ENCODE measurements at places on chromosomes 2 and 18. TPM values are rescaled to one million over a fixed set of nuclear protein-coding genes. Genes with fewer than 3 reads are reported as not detected.

- no peak for DNase-seq
Observed at GRCh38 chr2:60560734-60561644, 7.5 kb upstream of the BCL11A start.

DNA sequence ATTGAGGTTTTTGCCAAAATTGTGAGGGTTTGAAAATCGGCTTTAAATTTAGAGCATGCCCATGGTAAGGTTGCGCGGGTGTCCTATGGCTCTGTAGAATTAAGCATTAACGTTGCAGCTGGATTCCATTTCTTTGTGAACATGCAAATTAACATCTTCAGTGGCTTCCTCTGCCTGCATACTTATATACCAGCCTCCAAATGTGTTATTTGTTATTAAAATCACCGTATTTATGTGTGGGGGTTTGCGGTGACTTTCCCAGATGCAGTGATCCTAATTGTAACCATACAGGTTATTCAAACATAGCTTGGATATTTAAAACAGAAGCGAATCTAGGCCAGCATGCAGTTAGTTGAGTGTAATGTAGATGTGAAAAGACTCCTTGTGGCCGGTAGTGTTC, 80.2 kb downstream of the TGOLN2 start:
- DNase-seq: no peak

DNA sequence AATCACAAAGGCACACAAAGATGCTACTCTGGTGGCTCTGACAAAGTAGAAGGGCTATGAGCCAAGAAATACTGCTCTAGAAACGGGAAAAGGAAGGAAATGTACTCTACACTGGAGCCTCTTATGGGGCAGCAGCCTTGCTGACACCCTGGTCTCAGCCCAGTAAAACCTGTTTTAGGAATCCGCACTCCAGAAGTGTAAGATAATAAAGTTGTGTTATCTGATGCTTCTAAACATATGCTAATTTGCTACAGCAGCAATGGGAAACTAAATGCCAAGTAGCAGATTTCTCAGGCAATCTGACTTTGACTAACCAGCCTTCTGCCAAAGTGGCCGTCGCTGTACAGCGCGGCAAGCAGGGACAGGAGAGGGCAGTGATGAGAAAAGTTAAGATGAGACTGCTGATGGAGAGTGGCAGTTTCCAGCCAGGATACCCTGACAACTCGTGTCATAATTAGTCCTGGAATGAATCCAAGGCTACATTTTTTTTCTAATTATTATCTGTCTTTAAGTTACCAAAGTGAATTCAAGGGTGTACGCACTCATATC, 99.0 kb downstream of the NETO1 start:
- no peak for DNase-seq

GRCh38 chr2:211391189-211391567, 834.8 kb downstream of the CPS1 start:
- DNase-seq: no peak

DNA sequence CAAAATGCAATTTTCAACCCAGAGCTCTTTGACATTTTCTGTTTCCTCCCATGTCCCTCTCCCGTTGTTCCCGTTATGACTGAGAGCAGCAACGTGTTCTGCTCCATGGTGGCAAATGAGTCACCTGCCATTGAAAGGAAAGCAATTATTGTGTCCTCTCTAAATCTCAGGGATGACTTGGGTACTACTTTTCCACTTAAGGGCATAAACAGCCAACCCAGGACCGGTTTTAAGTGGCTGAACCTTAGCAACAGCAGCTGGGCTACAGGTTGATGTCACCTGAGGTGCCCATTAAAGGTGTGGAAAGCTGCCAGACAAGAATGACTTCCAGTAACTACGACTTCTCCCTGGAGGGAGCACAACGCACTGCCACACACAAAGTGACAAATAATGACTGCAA, 236.8 kb downstream of the NCKAP5 start:
- DNase-seq: no peak

GRCh38 chr18:6784046-6784445, 54.5 kb downstream of the ARHGAP28 start:
- DNase-seq: no peak

GRCh38 chr2:219947575-219947974, 320.1 kb downstream of the SLC4A3 start:
- DNase-seq: no peak

DNA sequence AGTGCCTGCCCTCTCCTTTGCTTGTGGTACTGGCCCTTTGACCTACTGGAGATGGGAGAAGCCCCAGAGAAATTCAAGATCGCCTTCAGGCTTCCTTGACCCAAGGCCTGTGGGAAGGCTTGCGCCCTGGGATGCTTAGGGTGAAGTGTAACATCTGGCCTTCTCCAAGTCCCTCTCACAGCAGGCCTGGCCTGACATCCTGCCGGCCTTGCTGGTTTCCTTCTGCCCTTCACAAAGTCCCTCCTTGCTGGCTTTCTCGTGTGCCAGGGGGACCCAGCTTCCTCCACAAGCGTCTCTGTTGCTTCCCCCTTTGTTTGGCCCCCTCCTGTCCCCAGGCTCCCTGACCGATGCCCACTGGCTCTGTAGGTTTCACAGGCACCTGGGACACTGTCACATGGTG, 26.4 kb downstream of the TCF7L1 start:
- no peak for DNase-seq

DNA sequence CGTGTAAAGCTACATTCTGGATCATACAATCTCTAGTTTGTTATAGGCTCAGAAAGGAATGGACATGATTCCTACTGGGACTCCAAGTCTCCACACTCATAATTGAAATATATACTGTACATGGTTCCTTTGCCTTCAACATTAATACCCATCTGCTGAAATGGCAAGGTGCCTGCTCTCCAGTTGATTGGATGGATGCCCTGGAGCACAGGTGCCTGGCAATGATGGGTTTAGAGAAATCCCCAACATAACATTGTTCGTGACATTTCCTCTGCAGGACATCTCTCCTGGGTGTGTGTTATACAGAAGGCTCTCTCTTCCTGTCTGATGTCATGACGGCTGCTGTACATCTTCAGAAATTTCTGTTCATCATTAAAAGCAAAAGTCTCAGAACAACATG, 449.7 kb upstream of the CWC22 start:
- no peak for DNase-seq

DNA sequence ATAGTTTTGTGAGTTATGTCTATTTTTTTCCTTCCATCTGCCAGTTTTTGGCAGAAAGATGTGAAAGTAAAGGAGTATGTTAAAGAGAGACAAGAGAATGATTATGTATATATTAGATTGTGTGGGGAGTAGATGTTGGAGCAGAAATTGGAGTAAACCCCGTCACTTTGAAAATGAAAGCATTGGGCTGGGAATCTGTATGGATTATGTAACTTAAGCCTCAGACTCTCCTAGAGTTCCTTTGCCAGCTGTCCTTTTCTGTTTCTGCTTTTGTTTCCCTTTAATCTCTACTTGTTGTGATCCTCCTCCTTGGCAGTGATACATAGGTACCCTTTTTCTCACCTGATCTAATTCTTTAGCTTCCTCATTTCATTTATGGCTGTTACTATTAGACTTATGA, 19.2 kb downstream of the CCDC138 start:
- DNase-seq: no peak

DNA sequence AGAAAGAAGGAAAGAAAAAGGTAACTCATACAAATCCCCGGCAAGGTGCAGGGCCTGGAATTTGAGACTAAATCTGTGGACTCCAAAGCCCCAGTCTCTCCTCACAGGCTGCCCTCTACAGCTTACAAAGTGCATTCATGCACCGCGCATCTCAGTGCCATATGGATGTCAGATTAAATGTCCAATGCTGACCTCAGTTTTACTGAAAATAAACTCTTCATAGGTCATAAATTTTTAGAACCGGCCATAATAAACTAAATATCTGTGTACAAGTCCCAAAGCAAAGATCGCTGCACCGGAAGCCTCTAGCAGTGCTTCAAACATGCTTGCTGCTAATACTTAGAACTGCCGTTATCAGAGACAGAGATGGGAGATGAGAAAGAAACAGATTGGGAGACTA, 17.7 kb downstream of the ST6GAL2 start:
- no peak for DNase-seq

GRCh38 chr18:58496231-58496630, 132.7 kb downstream of the ALPK2 start:
- DNase-seq: no peak

- no peak for DNase-seq
Observed at GRCh38 chr2:113257516-113258264, 21.0 kb downstream of the PAX8 start.

GRCh38 chr2:209382775-209383174, 41.1 kb upstream of the MAP2 start:
- no peak for DNase-seq

- DNase-seq: peak; percentile 63
Observed at GRCh38 chr2:175414882-175415487, 233.5 kb upstream of the ATP5MC3 start.

DNA sequence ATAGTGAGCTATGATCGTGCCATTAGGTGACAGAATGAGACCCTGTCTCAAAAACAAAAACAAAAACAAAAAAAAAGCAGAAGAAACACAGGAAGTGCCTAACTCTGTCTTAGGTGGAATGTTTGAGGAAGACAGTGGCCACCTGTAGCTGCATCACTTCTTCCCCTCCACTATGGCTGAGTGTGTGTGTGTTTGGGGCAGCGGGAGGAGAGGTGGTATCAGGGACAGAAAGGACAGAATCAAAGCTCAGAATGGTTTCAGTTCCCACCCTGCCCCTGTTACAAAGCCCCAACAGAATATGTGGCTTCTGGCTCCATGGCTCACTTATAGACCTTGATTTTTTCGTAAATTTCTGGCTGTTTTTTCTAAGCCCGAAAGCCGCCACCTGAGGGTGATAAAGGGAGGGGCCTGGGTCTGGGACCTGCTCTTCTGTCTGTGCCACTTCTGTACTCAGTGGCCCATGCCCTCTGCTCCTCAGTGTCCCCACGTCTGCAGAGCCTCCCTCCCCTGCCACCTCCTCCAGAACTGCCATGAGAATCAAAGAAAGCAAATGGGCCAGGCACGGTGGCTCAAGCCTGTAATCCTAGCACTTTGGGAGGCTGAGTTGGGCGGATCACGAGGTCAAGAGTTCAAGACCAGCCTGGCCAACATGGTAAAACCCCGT, 27.4 kb downstream of the SERTAD2 start:
- peak; percentile 43 for DNase-seq

GRCh38 chr2:147182260-147182659, 662.6 kb upstream of the ACVR2A start:
- DNase-seq: no peak

- no peak for DNase-seq
Observed at GRCh38 chr2:43454791-43455190, 141.0 kb downstream of the THADA start.

DNA sequence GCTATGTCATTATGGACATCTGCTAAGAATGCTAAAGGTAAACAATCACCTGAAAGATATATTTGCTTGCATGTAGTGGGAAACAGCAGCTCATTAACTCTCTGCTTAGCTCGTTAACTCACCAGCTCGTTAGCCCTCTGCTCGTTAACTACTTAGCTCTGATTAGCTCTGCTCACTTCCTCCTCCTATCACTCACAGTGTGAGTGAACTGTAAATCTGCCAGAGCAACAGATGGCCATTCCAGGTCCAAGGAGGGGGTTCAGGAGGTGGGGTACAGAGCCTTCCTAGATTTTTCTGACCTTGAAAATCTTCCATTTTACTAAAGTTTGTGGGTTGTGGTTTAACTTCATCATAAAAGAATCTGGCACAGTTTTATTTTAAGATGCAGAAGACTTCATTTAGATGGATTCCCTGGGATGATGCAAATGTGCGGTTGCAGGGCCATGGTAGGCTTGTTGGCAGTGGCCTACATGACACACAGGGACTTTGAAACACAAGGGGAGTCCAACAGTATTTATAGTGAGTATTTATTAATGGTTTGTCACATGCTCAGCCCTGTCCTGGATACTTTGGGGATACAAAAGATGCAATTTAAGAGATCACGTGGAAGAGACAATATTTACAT, 1633.7 kb upstream of the CELF4 start:
- no peak for DNase-seq

- DNase-seq: no peak
Observed at GRCh38 chr18:61414086-61414485, 80.9 kb downstream of the CDH20 start.

DNA sequence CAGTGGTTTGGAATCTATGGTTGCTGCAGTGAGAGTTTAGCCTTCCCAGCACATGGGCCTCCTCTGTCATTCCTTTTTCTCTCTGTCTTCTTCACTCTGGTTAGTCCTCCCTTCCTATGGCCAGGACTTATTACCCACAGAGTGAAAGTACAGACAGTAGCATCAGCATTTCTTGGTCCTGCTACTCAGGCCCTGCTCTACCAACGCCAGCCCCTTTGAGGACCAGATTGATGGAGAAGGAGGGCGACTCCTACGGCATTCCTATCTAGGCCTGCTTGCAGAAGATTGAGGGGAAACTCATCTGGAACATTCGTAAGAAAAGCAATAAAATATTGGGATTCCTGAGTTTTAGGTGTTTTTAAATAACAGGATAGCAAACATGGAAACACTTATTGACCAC, 43.5 kb downstream of the BMP10 start:
- no peak for DNase-seq

Gene TNP1
- total RNA-seq: not detected

Gene CCL20
- 4.2 TPM for total RNA-seq

Gene KDSR
- 70.2 TPM for total RNA-seq

Gene IL36RN
- 42.7 TPM for total RNA-seq

Gene IFIH1
- 8.7 TPM for total RNA-seq

Gene CYRIA
- 1.8 TPM for total RNA-seq

Gene CDK5R2
- total RNA-seq: not detected

Gene HSPD1
- 86.9 TPM for total RNA-seq

Gene UGT1A8
- total RNA-seq: 0.47 TPM
